Activated naive CD4-positive, alpha-beta T cell treated with anti-CD3 and anti-CD28 coated beads, Interleukin-2, amount 50 U/mL, for 72 hours (primary cell): ENCODE measurements at places on chromosomes 3 and 15. TPM values are rescaled to one million over a fixed set of nuclear protein-coding genes. Genes with fewer than 3 reads are reported as not detected.

DNA sequence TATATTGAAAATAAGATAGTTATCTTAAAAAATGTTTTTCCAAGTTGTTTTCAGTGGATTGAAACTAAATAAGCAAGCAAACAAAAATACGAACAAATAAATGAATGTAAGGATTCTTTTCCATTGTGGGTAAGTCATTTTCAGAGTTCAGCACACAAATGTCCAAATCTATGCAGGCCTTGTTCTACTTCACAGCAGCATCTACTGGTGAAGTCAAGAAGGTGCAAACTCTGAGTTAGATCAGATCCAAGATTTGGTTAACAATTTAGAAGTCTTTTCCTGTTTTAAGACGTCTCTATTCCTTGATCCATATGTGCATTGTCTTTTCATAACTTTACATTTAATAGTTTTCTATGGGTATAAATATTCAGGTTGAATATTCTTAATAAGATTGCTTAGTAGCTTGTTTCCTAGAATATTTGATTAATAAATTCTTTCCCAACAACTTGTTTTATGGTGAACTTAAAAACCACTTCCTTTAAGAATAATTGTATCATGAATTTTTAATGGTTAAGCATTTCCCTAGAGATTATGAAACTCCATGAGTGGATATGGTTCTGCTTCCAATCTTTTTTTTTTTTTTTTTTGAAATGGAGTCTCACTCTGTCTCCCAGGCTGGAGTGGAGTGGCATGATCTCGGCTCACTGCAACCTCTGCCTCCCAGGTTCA is 10.5 kb downstream of the PTX3 start:
- DNase-seq, result no peak

DNA sequence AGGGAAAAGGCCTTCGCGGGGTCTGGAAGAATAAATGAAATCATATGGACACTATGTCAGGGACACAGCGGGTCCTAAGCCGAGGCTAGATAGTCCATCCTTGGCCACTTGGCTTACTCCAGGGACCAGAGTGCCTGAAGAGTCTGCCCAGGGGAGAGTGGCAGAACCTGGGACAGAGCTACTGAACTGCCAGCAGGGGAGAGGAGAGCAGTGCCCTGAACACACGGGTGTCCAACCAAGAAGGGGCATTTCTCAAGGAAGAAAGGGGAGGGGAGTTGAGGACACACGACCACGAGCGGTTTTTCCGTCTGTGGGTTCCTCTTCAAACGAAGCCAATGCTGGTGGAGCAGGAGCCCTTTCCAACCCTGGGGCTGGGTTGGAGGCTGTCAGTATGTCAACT is 1.0 kb downstream of the ACAN start:
- DNase-seq, result no peak

DNA sequence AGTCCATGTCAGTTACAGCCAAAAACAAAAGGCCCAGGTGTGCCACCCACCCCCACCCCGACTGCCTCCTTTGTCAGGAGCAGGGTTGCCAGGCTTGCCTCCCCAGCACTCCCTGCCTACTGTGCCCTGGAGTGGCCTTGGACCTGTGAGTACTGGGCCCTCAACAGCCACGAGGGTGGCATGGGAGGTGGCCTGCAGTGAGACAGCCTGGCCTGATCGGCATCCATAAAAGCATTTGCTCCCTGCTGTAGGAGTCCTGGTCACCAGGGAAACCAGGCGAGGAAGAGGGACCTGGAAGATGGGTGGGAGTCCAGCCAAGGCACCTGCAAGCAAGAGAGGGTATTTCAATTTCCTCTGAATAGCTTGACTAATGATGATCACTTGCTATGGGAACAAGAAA is 56.4 kb upstream of the KCNMB2 start:
- no peak for DNase-seq

- DNase-seq, result no peak
Measured at GRCh38 chr3:168470380-168470779, 374.7 kb upstream of the GOLIM4 start.

GRCh38 chr3:156648086-156648485 is 26.3 kb upstream of the TIPARP start:
- DNase-seq, result no peak

DNA sequence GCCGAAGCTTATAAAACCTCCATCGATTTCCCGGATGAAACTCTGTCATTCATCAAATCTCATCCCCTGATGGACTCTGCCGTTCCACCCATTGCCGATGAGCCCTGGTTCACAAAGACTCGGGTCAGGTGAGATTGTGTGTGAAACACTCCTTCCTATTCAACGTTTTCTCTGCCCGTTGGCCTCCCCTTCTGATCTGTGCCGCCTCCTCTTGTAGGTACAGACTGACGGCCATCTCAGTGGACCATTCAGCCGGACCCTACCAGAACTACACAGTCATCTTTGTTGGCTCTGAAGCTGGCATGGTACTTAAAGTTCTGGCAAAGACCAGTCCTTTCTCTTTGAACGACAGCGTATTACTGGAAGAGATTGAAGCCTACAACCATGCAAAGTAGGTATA is 47.4 kb downstream of the SEMA6D start:
- no peak for DNase-seq

DNA sequence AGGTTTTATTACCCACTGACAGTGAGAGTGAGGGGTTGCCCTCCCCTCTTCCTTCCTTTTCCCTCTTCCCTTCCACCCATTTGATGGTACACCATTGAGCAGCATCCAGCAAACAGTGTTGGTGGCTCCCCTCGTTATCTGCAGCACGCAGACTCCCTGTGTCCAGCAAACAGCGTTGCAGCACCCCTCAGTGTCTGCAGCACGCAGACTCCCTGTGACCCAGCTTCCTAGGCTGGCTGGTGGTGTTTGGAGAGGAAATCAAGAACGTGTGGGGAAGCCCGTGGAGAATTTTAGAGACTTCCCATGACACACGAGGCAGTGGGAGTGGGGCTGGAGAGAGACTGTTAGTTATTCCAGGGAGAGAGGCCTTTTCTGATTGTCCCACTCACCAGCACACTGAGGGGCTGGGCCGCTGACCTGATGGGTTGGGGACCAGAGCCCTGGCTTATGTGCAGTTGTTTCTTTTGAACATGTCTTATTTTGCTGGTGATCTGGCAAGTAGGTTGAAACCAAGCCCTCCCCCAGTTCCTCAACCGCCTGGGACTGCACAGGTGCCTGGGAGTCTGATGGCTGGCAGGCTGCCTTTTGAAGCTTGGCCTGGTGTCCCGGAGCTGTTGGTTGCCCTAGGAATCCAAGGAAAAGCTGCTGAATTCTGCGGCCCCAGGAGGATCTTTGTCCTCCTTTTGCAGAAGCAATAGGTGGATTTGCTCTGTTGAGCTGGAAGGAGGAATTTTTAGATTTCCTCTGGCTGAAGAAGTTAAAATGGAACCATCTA is 19.0 kb downstream of the APBA2 start:
- DNase-seq, result no peak

DNA sequence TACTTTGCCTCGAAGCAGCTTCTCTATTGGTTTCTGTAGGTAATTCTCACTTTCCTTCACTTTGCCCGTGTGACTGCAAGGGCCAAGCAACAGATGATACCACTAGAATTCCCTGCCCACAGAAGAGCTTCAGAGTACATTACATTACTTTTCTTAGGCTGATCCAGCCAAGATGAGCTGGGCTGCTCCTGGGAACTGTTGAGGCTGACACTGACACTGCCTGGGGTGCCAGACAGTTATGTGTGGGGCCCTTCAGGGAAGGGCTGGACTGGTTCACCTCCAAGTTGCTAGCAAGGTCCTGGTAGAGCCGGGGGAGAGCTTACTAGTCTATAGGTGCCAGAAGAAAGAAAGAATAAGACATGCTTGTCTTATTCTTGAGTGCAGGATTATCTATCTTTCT is 19.0 kb downstream of the GORASP1 start:
- no peak for DNase-seq

DNA sequence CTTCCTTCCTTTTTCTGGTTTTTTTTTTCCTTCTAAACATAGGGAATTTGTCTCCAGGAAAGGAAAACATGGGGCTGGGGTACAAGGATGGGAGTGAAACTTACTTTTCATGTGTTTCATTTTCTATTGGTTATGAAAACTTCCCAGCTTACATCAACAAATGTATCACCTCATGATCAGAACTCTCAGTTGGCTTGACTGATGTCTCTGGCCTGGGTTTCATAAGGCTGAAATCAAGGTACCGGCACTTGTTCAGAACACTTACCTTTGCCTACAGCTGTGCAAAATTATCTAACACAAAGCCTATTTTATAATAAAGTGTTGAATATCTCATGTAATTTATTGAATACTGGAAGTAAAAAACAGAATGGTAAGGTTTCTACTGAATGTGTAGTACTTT is 91.8 kb upstream of the STT3B start:
- no peak for DNase-seq

The SYNPR gene
- total RNA-seq, result not detected

GRCh38 chr3:146640955-146641867 is 36.1 kb upstream of the PLSCR5 start:
- DNase-seq, result no peak

GRCh38 chr15:73925848-73926218 is 429 bp upstream of the LOXL1 start:
- DNase-seq, result no peak

DNA sequence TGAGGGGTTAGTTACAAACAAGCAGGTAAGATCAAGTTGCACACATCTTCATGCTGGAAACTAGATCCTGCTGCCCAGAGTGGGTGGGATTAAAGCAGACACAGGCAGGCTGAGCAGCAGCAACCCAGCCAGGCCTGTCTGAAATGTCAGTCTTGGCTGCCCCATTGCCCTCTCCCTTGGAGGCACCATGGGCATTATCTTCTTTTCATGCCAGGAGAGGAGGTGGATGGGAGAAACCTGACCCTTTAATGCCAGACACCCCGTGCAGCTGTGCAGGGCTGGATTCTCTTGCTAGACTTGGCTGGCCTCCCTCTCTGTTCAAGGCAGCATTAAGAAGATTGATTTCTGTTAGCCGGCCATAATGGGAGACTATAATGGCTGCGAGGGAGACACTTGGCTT is 23.0 kb upstream of the EPHB1 start:
- DNase-seq, result no peak

The CYP1A1 gene
- 2.1 TPM for total RNA-seq

GRCh38 chr3:99482191-99482590 is 156.2 kb upstream of the COL8A1 start:
- no peak for DNase-seq

DNA sequence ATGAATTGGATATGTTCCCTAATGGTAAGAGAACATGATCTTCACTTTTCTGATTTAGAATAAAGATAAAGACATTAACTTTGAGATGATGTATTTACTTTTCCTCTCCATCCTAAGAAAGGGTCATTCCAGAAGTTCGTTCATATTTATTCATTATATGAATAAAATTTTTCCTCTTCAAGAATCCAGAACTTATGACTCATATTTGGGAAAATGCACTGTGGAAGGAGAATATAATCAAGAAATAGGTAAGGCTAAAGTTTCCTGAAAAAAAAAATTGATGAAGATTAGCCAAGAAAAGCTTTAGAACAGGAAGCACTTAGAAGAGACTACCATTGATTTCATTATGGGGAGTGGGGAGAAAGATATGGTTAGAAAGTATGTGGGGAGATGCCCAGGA is 36.5 kb upstream of the CBLB start:
- no peak for DNase-seq

DNA sequence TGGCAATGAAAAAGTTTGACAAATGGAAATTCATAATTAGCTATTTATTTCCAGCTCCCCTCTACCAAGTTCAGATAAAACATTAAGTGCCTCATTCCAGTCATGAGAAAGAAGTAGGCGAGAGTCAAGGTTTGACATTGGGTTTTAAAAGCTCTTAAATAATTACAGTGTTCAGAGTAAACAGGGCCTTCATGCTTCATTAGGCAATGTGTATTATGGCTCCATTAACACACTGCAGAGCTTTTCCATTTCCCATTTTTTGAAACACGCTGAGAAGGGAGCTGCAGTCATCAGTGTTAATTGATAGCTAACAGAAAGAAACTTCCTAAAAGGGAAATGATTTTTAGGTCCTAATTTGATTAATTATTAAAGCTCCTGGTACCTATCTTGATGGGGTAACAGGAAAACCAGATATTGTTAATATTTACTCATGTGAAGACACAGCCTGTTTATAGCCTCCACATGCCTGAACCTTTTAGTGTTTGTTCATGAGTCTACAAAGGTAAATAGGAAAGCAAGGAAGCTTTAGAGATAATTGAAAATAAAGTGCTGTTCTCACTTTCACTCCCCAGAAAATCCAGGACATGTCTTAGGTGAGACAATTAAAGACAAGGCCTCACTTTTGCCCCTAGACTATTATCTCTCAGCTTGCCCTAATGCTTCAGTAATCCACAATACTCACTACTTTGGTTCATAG is 28.7 kb downstream of the SST start:
- DNase-seq, result no peak

DNA sequence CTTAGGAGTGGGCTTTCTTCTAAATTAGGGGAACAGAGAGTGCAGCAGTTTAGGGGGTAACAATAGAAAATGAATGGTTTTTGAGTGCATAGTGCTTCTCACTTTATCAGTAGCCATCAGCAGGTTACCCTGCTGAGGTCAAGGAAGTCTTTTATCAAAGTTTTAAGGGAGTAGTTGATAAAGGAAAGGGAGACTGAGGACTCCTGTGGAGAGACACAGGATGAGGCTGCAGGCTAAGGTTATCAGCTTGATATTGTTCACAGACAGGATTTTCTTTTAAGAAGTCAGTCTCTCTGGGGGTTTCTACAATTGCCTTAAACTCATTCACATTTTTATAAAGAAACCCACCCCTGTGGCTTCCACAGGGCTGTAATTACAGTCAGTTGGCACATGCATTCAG is 205.0 kb downstream of the AGBL1 start:
- DNase-seq, result no peak

DNA sequence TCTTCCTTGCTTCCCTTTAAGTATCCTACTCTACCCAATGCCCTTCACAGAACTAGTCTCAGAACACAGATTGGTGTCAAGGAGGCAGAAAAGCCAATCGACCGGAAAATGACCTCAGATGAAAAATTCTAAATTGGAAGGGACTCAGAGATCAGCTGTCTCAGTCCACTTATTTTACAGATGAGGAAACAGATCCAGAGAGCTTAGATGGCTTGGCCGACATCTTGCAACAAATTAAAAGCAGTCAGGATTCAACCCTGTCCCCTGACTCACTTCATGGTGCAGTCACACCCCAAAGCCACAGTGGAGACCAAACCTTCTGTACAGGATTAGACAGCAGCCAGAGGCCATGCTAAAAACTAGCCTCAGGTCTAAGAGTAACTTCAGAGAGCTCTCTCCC is 169.3 kb upstream of the BHLHE40 start:
- DNase-seq, result no peak

DNA sequence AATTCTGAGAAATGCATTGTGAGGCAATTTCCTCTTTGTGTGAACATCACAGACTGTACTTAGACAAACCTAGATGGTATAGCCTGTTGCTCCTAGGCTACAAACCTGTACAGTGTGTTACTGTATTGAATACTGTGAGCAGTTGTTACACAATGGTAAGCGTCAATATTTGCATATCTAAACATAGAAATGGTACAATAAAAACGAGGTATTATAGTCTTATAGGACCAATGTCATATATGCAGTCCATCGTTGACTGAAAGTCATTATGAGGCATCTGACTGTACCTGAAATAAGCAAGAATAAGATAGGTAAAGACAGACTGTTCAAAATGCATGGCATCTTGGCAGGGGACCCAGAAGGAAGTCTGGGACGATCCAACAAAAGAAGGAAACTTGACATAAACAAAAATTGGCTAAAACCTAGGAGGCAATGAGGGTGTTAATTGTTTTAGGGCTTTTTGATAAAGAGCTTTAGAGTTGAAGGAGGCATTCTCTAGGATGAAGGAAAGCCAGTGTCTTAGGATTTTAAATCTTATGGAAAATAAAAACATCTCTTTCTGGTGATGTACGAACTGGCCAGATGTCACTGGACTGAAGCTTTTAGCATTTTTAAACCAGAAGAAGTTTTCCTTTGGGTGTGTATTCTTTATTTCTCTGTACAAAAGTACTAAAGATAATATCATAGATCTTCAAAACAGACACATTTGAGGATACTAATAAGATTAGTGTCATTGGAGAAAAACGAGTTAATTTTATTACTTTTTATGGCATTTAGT is 9.2 kb upstream of the SPRED1 start:
- no peak for DNase-seq
